ENCODE measurements at places on chromosomes 13 and 19.

DNA sequence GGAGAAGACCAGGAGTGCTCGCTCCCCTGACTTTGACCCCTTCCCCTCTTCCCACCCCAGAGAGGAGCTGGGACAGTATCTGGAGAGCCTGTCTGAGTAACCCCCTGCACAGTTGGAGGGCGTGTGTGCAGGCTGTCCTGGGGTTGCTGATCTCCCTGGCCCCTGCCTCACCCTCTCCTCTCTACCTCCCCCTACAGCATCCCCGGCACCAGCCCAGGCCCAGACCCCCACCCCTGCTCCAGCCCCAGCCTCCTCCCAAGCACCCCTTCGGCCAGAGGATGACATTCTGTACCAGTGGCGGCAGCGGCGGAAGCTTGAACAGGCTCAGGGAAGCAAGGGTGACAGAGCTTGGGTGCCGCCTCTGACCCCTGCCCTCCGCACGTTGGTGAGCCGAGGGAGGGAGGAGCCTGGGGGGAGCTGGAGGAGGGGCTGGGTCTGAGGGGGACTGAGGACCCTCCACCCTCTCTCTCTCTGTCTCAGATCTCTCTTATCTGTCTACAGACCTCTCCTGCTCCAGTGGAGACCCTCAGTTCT is 8.7 kb downstream of the PROSER3 start:
- no peak for DNase-seq

DNA sequence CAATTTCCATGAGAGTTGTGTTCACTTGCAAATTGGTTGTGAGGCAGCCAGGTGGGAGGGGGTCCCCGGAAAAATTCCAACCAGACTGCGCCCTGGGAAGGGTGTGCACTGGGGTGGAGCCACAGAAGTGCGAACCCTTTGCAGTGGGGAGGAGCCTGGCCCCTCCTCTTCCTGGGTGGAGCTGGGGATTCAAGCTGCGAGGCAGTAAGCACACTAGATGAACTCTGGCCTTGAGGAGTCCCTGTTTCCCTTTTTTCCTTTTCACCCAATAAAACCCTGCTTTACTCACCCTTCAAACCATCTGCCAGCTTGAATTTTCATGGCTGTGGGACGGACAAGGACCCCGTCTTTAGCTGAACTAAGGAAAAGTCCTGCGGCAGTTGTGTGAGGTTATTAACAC is 31.0 kb upstream of the MBNL2 start:
- no peak for DNase-seq

DNA sequence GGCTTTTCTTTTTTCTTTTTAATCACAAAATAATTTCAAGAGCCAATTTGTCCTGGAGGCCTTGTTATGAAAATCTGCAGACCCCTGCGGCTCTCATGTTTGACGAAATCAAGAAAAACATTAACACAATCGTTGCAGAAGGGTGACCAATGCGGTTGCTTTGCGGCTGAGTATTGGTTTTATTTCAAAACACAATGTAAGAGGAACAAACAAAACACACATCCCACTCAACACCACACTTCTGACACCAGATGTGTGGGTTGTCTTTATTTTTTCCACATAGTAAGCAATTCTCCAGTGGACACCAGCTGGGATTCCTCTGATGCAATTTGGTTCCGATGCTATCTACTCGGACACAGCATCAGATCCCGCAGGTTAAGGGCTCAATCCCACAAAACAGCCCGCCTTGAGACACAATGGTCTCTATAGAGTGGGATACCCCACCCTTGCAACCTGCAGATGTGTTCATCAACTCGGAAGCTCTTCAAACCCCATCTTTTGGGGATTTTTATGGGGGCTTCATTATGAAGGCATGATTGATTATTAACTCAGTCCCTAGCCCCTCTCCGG is 21.9 kb upstream of the CCDC124 start:
- no peak for DNase-seq

GRCh38 chr19:8445488-8446001 is 770 bp downstream of the HNRNPM start:
- peak; percentile 65 for DNase-seq
